Stimulated activated CD8-positive, alpha-beta memory T cell treated with anti-CD3 and anti-CD28 coated beads, Interleukin-7, amount 100 ng/mL, for 1 hour (primary cell): ENCODE measurements at places on chromosomes 12 and 14.

- no peak for DNase-seq
Observed at GRCh38 chr12:111407377-111408115, 1.8 kb downstream of the SH2B3 start.

GRCh38 chr14:60003991-60004390 lies 84.0 kb downstream of the LRRC9 start:
- no peak for DNase-seq

DNA sequence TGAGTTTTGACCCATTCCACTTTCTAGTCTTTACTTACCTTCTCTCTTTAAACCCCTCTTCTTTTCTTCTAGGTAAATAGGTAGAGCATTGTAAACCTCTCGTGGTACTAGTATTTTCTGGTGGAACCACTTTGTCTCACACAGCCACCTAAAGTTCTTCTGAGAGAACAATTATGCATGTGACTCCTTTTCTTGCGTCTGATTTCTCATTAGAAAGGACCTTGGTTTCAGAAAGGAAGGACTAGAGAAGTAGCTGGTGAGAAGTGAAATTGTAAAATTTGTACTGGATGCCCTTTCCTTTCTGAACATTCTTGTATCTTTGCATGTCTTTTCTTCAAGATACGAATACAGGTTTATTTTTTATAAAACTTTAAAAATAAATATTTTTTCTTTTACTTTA lies 99.0 kb downstream of the NUBPL start:
- DNase-seq = no peak

- DNase-seq = no peak
Observed at GRCh38 chr12:28513983-28514382, 323.7 kb downstream of the CCDC91 start.

GRCh38 chr12:84793558-84794367 lies 118.8 kb downstream of the SLC6A15 start:
- DNase-seq = no peak

DNA sequence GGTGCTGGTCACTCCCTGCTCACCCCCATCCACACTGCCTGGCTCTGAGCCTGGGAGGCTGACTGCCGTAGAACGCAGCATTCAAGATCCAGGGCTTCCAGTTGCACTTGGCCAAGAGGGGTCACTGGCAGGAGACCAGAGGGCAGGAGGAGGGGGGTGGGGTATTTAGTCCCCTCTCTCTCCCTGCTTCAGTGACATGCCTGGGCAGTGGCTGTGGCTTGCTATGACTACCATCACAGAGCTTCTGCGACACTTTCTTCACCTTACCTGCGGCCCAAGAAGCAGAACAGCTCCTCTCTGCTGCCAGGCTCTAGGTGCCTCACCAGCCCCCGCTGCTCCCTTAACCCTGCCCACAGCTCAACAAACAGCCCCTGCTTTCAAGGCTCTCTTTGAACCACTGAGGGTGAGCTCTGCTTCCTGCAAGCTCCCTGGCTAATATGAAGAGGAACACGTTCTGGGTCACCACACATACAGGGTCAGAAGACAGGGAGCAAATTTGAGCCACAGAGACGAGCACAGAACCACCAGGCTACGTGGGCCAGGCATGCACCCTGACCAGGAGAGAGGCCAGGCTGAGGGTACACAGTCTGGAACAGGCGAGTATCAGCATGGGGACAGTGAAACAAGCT lies 55.7 kb downstream of the ITPK1 start:
- DNase-seq = no peak

GRCh38 chr14:81394739-81395138 lies 5.4 kb downstream of the STON2 start:
- DNase-seq = no peak

- no peak for DNase-seq
Observed at GRCh38 chr12:15481846-15482245, 159.5 kb downstream of the PTPRO start.

DNA sequence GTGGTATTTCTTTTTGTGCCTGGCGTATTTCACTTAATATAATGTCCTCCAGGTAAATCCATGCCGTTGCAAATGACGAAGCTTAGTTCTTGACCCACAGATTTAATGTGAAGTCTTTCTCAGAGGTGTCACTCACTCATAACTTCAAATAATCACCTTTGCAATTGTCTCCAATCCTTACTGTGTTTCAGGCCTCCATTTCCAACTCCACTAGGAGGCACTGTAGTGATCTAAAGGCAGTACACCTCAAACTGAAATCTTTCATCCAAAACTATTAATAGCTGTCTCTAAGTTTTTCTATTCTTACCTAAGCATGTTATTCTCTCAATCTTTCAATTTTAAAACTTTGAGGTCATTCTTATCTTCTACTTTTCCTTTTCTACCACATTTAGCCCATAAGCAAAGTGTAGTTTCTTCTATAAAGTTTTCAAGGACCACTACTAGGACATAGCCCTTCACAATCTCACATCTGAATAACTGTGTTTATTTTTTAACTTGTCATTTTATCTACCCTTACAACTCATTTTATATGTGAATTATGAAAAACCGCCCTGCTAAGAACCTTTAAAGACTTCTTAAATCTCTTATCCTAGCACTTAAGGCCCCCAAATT lies 25.5 kb upstream of the FBXO34 start:
- no peak for DNase-seq

GRCh38 chr12:87290505-87290904 lies 738.7 kb downstream of the C12orf50 start:
- no peak for DNase-seq

- no peak for DNase-seq
Observed at GRCh38 chr12:81043979-81044740, 33.7 kb upstream of the ACSS3 start.

- no peak for DNase-seq
Observed at GRCh38 chr14:54344445-54344844, 52.4 kb upstream of the CDKN3 start.

DNA sequence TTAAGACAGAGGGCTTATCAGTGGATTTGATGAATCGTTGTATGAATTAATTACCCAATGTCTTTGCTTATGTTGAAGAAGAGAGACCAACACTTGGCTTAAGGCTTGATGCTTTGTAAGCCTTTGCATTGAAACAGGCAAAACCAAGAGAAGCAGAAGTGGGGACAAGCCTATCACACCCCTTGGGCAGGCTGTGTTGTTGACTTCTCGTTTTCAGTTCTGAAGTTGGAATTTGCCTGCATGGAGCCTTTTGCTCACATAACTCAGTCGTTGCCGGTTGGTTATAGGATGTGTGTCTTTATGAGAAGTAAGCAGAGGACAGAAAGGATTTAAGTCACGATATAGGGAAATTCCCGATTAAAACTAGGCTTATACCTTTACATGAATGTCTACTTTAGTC lies 94.7 kb downstream of the CCDC92 start:
- no peak for DNase-seq

DNA sequence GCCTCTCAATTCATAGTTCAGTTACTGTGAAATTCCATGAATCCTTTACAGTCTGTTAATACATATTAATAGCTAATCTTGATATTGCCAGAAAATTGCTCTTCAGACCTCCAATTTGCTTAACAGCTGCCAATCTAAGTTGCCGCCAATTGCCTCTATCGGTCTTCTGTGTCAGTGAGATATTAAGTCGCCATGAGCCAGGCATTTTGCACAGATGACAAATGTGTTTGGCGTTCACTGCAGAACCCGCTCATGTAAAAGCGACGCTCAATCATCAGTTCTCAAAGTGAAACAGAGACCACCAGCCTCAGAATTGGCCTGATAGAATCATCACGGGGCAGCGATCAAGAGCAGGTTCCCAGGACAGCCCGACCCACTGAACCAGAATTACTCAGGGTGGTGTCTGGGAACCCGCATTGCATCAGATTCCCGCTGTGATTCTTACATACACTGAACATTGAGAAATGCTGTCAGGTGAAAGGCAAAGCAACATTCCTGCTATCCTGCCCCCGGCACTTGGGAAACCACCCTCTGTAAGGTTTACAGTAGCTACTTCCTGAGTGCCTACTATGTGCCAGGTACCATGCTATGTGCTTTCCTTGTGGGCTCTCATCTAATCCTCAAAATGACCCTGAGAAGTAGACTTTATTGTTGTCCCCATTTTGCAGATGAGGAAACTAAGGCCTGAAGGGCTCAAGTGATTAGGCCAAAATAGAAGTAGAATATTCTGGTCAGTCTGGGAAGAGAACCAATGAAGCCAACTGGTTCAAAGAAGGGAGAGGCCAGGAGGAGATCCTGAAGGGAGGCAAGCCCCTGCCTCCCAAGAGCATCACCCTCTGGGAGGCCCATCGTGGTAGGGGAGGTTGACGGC lies 216.4 kb downstream of the SLC41A2 start:
- DNase-seq = no peak

DNA sequence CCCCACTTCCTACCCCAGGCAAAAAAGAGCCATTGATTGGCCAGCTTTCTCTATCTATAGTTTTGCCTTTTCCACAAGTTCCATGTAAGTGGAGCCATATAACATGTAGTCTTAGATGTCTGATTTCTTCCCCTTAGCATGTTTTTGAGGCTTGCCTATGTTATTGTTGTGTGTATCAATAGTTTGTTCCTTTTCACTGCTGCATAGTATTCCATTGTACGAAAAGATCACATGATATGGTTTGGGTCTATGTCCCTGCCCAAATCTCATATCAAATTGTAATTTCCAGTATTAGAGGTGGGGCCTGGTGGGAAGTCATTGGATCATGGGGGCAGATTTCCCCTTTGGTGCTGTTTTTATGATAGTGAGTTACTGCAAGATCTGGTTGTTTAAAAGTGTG lies 93.6 kb upstream of the RFLNA start:
- DNase-seq = no peak

- peak; percentile 30 for DNase-seq
Observed at GRCh38 chr12:52351196-52352059, 15.9 kb downstream of the KRT85 start.

DNA sequence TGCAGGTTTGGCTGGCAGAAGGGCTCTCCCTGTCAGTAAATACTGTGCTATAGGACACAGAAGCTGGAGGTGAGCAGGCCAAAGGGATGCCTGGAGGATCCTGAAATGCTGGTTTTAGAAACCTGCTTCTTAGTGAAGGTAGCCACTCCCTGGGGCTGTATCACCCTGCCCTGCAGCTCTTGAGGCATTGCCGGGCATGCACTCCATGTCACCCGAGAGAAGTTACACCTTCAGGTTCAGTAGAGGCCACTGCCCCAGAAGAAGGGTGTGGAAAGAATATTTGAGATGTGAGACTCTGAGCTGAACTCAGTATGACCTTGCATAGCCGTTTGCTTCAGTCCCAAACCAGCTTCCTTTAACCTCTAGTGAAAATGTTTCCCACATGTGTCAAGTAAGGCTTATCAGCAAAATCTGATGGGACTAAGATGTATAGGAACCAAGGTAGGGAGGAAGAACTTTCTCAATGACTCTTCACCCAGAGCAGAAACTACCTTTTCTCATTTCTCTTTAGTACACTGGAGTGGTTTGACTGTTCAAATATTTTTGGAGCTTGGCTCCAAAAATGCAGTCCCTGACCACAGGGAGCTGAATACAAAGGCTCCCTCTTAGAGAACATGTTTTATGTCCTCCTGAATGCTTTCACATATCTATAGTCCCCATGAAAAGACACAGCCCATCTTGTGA lies 164.5 kb upstream of the DYRK2 start:
- DNase-seq = no peak

- no peak for DNase-seq
Observed at GRCh38 chr12:86914721-86915120, 658.5 kb upstream of the MGAT4C start.

DNA sequence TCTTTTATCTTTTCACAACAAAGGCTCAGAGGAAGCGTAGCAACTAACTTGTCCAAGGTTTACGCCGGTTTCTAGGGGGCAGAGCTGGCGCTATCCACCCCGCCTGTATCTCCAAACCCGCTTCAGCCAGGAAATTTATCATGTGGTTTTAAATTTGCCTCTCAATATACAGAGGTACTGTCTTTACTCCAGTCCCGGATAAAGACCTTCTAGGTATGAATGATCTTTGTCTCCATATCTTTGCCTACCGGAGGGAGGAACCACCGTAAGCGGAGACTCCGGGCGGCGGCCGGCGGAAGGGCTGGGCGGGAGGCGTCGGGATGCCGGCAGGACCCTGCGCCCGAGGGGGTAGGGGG lies 693 bp upstream of the RIMKLB start:
- no peak for DNase-seq

DNA sequence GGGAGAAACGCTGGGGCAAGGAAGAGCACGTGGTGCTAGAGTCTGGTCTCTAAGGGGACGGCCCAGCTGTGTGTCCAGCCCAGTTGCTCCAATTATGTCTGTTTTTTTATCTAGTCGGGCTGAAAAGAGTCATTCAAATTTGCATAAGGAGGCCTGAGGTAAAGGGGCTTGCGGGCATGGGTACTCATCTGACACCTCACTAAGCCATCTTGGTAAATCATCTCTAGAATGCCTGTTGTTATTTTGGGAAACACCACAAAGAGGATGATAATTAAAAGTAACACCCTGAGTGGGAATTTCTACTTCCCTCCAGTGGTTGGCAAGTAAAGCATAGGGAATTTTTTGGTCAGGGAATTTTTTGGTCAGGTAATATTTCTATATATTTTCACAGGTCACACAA lies 196.1 kb upstream of the ALG10B start:
- no peak for DNase-seq

GRCh38 chr12:52246720-52247621 lies 13.9 kb downstream of the KRT7 start:
- DNase-seq = no peak

DNA sequence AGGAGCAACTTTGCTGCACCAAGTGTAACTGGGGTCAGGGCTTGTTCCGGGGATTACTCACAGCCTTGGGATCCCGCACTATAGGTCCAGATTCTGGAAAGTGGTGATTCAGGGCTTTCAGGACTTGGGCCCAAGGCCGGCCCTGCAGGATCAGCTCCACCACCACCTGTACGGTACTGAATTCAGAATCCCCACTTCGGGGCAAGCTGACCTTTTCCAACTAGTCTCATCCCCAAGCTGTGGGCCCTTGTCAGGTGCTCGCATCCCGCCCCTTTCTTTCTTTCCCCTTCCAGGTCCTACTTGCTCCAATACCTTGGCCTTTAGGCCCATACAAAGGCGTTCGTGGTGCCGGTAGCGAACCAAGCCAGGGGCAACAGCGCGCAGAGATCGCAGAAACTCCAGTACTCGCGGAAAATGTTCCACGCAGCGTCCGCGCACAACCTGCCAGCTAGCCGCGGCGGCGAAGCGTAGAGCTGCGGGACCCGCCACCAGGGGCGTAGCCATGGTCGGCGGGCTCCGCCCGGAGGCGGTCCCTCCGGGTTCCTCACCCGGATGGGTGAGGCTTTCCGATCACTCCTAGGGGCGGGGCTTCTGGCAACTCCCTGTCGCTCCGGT lies 487 bp downstream of the TINF2 start:
- DNase-seq = peak; percentile 82

GRCh38 chr12:6135071-6135470 lies 10.6 kb upstream of the VWF start:
- no peak for DNase-seq

GRCh38 chr12:68962877-68963855 lies 30.2 kb upstream of the CPM start:
- no peak for DNase-seq
